ENCODE measurements at places on chromosomes 12 and 14.
A peak's percentile ranks its signal among the peaks of the same experiment; 100 is the strongest.

GRCh38 chr14:86639146-86639545 lies 1109.2 kb downstream of the FLRT2 start:
- DNase-seq = no peak

DNA sequence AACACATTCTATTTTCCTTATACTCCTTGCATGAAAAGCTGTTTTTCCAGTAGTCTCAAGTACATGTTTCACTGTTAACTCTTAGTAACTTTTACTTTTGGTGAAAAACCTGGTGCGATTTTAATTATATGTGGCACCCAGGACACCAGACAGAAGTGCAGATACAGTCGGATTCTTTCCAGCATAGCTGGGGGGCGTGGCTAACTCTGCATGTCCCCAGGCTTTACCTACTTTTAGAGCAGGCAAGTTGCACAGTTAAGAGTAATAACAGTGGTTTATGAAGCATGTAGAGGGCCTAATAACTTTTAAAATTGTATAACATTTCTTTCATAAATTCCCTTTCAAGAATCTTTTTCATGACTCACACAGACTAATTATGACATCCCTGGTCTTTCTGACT lies 70.7 kb downstream of the HSD17B6 start:
- DNase-seq = no peak

GRCh38 chr12:64933791-64934190 lies 109.3 kb downstream of the TBC1D30 start:
- no peak for DNase-seq

GRCh38 chr12:99213047-99213446 lies 434.5 kb upstream of the GARIN6 start:
- DNase-seq = no peak

GRCh38 chr14:65411656-65412031 lies 886 bp upstream of the FUT8 start:
- DNase-seq = peak; percentile 81

- DNase-seq = no peak
Observed at GRCh38 chr12:132651444-132652100, 33.0 kb downstream of the P2RX2 start.

GRCh38 chr12:105221583-105222283 lies 14.2 kb downstream of the APPL2 start:
- no peak for DNase-seq

GRCh38 chr14:102280376-102280962 lies 24.5 kb downstream of the MOK start:
- DNase-seq = no peak

GRCh38 chr12:12788131-12788530 lies 2.7 kb downstream of the APOLD1 start:
- no peak for DNase-seq

DNA sequence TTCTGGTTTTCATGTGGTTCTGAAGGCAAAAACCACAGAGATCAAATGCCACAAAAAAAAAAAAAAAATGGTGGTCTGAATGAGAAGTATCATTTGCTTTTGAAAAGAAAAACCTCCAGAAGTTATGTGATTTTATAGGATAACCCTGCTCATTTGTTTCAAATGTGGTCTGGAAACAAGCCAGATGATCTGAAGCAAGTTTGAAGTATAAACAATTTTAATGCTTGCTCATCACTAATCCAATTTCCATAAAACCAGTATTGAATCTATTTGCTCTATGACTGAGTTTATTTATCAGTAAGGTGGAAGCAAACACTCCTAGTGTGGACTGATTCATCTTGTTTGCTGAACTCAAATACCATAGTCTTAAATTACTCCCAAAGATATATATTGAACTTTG lies 407.3 kb upstream of the FLRT2 start:
- no peak for DNase-seq

- no peak for DNase-seq
Observed at GRCh38 chr14:89336338-89336737, 80.7 kb downstream of the FOXN3 start.

DNA sequence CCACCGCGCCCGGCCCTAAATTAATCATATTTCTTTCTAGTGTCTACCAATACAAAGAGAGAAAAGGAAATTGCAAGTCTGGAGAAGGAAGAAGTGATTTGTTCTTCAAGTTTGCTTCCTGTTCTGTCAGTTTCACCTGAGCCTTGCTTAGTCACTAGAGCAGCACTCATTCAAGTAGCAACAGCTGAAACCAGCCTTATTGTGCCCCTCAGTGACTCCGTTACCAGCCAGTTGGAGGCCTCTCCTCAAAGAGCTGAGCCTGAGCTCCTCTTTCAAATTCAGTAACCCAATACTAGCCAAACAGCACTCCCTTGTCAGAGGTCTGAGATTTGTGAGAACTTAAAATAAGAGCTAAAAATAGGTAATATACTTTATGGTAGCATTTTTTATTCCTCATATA lies 17.4 kb downstream of the PAWR start:
- no peak for DNase-seq

- DNase-seq = no peak
Observed at GRCh38 chr12:100265732-100266584, 921 bp downstream of the DEPDC4 start.

GRCh38 chr12:17928708-17929366 lies 161.2 kb downstream of the RERGL start:
- DNase-seq = no peak

GRCh38 chr12:31999692-32000091 lies 40.5 kb downstream of the RESF1 start:
- no peak for DNase-seq

- DNase-seq = no peak
Observed at GRCh38 chr12:42485823-42486222, 103.7 kb downstream of the PRICKLE1 start.

- no peak for DNase-seq
Observed at GRCh38 chr12:61254225-61254624, 1006.0 kb upstream of the USP15 start.

GRCh38 chr12:30416631-30417030 lies 279.0 kb downstream of the IPO8 start:
- no peak for DNase-seq

DNA sequence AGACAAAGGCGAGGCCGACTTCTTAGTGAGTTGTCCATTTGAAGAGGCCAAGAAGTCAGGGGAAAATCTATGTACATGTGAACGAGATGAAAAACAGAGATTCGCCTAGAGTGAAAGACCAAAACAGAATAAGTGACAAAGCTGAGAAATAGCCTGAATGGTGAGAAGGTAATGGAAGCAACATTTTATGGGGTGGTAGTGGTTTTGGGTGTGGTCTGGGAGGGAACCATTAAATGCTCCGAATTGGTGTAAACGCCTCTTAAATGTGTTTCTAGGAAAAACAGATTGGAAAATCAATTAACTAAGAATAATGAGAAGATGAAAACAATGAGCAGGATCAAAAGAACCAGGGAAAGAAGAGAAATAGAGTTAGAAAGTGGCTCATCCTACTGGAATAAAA lies 83.8 kb upstream of the MANSC4 start:
- DNase-seq = no peak

DNA sequence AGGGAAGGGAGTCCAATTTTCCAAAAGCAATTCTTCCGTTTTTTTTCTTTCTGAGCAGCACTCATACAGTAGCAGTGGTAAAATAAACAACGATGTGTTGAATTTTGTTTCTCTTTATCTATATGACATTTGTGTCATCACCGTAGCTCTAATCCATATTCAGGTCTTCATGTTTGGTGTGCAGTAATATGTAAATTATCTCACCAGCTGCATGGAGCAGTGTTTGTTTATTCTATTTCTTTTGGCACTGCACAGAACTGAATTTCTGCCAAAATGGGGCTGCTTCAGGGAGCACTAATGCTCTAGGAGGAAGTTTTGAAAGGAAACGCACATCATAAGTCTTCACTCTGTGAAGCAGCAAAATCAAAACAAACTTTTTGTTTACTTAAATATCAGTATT lies 130.0 kb upstream of the NPAS3 start:
- no peak for DNase-seq

DNA sequence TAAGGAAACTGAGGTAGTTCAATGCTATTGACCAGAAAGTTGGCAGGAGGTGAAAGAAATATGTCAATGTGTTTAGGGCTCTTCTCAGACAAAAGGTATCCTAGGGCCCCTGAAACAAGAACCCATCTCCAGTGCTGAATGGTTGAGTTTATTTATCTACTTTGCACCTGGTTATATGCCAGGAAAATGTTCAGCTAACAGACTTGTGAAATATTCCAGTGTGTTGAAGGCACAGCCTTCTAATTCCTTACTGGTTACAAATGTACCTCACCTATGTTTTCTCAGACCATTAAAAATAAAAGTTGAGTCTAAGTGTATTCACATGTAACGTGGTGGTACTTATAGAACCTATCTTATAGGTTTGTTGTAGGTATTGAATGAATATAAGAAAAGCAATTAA lies 511.7 kb upstream of the SEL1L start:
- DNase-seq = no peak

DNA sequence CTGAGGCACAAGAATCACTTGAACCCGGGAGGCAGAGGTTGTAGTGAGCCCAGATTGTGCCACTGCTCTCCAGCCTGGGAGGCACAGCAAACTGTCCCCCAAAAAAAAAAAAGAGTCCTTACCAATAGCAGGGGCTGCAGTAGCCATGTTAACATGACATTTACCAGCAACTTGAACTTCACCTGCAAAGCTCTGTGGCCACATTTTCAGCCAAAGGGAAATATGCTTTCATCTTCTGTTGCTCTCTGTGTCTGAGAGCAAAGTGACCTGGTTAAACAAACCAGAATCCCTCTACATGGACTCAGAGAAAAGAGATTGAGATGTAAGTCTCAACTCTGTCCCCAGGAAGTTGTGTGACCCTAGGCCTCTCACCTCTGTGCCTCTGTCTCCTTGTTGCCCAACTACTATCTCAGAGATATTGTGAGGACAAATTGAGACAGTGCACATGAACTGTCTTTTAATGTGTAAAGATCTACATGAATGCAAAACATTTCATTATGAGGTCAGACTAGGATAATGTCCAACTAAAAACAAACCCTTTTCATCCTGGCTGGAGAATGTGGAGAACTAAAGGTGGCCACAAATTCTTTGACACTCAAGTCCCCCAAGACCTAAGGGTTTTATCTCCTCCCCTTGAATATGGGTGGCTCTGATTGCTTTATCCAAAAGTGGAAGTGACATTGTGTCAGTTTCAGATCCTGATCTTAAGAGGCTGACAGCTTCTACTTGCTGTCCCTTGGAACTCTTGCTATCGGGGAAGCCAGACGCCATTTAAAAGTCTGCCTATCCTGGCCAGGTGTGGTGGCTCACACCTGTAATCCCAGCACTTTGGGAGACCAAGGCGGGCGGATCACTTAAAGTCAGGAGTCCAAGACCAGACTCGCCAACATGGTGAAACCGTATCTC lies 24.7 kb upstream of the P2RX4 start:
- no peak for DNase-seq

DNA sequence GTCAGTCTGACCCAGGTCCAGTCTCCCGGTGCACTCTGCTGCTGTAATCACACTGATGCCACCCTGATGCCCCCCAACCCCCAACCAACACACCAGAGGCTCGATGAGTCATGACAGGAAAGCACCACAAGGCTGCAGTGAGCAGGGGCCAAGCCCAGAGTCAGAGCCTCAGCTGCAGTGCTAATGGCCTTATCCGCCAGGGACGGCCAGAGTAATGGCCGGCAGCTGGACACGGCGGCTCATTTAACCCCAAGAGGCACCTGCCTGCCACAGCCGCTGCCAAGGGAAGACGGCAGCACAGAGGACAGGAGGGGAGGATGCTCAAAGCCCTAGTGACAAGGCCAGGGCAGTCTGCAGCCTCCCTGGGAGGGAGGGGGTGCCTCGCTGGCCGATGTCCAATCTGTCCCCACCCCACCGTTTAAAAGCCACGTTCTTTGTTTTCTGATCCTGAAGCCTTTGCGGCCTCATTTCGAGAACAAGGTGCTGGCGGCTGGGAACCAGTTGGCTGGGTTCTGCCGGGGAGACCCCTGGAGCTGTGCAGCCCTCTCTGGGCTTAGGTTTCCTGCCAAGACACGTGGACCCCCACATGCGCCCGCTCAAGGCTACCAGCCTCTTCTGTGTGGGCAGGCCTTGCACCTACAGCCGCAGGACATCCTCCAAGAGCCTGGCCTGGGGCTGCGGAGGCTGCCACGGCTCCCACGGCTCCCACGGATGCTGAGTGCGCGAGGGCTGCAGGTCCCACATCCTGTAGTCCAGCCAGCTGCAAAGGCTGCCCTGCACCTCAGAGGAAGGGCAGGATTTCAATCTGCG lies 13.1 kb downstream of the CCDC85C start:
- DNase-seq = no peak

- no peak for DNase-seq
Observed at GRCh38 chr12:85632390-85632789, 203.8 kb downstream of the RASSF9 start.

- no peak for DNase-seq
Observed at GRCh38 chr12:132481771-132482745, 7.9 kb upstream of the FBRSL1 start.

GRCh38 chr12:50047693-50048250 lies 9.6 kb upstream of the ASIC1 start:
- DNase-seq = no peak

- DNase-seq = no peak
Observed at GRCh38 chr14:81256289-81256960, 35.7 kb upstream of the GTF2A1 start.

- peak; percentile 42 for DNase-seq
Observed at GRCh38 chr14:92652413-92653151, 95.8 kb downstream of the LGMN start.

GRCh38 chr12:78038541-78038940 lies 207.8 kb downstream of the NAV3 start:
- DNase-seq = no peak

GRCh38 chr12:94122591-94122990 lies 25.8 kb upstream of the PLXNC1 start:
- no peak for DNase-seq

DNA sequence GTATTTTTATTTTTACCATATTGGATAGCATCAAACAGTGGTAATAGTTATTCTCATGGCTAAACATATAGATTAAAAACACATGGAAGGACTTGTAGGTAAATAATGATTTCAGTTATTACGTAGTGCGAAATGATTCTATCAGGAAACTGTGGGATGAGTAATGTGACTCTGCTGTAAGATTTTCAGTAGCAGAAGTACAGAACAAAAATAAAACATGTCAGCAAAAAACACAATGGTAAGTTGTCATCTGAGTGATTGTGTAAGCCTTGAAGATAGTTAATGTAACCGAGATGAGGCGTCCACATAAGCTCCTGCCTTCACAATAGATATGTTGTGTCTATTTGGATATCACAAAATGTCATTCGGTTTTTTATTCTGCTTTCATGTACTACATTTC lies 99.8 kb downstream of the BORCS5 start:
- DNase-seq = no peak

DNA sequence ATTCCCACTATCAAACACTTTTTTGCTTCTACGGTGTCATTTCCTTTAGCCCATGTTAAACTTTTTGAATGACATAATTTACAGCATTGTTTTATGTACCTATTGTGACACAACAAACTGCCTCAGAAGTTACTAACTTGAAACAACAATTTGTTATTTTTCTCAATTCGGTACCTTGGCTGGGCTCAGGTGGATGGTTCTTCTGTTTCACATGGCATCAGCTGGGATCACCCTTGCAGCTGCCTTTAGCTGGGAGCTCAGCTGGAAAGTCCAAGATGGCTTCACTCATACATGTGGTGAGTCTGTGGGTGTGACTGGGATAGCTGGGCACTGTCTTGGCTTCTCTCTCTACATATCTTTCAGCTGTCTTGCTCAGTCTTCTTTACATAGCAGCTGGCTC lies 156.0 kb downstream of the GXYLT1 start:
- no peak for DNase-seq
